EH (cell line): ENCODE measurements at places on chromosomes 5 and 9.

DNA sequence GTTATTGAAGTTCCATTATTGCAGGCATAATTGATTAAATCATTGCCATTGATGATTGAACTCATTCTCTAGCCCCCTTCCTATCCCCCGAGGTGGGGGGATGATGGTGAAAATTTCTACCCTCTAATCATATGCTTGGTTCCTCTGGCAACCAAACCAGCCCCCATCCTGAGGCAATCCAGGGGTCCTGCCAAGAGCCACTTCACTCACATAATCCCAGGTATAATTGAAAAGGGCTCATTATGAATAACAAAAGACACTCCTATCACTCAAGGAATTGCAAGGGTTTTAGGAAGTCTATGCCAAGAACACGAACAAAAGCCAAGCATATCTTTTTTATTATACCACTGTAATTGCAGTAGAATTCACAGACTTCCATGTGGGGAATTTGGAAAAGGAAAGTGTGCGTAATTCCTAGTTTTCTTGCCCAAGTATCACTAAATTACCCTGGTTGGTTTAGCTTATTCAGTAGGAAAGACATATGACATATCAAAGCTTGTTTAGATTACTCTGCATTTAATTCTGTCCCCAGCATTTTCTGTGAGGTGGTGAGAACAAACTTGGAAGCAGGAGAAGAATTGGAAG lies 130.7 kb upstream of the TAF11L2 start:
- no peak for DNase-seq

- DNase-seq, result no peak
Observed at GRCh38 chr5:38532165-38532669, 24.2 kb downstream of the LIFR start.

- DNase-seq, result peak; percentile 63
Observed at GRCh38 chr9:127968042-127968441, 12.7 kb downstream of the EEIG1 start.

- no peak for DNase-seq
Observed at GRCh38 chr5:95838556-95838955, 16.0 kb upstream of the GLRX start.

GRCh38 chr5:35046774-35047173 lies 975 bp downstream of the AGXT2 start:
- peak; percentile 91 for DNase-seq

- DNase-seq, result no peak
Observed at GRCh38 chr9:113771199-113771598, 104.9 kb upstream of the ZNF618 start.

- DNase-seq, result no peak
Observed at GRCh38 chr5:107776506-107776905, 105.8 kb upstream of the EFNA5 start.

DNA sequence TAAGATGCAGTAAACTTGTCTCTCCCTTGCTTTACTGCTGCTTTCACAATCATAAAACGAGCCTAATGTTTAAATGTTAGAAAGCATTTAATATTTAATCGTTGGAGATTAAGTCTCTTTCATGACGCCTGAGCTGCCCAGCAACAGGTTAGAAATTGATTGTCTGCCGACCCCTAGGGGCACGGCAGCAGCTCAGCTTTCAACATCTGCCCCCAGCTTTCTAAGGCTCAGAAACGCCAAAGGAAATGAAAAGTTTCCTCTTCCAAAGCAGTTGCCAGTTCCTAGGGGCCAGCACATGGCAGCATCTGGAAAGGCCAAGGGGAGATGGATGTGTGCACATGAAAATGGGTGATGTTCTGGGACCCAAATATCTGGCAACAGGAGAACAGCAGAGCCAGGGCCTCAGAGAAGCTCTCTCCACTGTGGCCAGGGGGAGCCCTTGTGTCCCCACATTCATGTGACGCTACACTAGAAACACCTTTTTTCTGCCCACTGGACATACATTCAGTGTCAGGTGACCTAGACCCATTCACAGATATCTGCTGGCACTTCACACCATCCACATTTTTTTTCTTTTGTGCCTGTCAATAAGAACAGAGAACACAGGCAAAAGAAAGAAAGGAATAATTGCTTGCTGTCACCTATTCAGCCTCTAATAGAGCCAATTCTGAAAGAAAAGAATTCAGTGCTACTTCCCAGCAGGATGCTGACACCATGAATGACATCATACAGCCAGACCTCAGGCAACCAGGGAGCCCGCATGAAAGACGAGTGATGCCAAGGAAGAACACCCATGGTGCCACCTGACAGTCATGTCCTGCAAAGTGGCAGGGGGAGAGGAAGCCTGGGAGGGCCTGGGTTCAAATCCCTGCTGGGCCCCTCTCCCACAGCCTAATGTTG lies 205.0 kb upstream of the TAS2R1 start:
- no peak for DNase-seq

- no peak for DNase-seq
Observed at GRCh38 chr5:96751203-96752169, 56.3 kb downstream of the ERAP1 start.

- peak; percentile 30 for DNase-seq
Observed at GRCh38 chr5:58849921-58850667, 267.2 kb downstream of the RAB3C start.

DNA sequence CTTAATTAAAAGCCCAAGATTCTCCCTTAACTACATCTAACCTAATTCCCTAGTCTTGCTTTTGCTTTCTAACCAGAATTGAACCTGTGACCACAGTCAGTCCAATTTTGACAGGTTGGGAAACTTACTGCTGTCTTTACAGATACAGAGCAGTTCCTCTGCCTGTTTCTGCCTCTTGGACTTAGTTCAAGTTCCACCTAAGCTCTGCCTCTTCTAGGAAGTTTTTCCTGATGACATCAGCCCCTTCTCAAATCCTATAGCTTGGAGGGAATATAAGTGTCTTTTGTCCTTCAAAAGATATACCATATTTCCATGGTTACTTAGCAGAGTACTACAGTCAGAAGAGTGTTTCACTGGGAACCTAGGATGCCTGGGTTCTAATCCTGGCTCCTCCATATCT lies 31.7 kb downstream of the BRINP1 start:
- no peak for DNase-seq

GRCh38 chr5:115849258-115849798 lies 7.6 kb downstream of the AP3S1 start:
- DNase-seq, result no peak

- DNase-seq, result peak; percentile 78
Observed at GRCh38 chr5:146561711-146562110, 45.7 kb upstream of the GPR151 start.

DNA sequence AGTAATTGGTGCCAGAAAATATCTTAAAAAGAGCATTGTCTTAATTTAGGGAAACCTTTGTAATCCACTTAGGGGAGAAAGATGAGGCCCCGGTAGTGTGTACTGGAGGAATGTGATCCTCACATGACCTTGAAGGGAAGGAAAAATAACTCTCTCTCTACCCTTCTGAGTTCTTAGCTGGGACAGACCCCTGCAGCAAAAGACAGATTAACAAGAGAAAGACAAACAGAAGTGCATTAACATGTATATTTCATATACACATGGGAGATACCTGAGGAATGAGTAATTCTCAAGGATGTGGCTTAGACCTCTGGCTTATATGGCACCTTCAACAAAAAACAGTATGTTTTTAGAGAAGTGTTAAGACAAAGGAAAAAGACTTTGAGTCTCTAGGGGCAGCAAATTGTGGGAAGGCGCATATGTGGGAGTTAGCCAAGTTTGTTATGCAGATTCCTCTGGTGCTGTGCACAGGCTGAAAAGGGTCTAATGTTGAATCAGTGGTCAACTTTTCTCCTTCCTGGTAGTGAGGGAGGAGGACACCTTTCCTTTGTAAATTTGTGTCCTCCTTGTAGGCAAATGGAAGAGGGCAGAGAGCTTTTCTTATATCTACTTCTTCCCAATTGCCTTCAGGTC lies 138.8 kb downstream of the LRRC70 start:
- no peak for DNase-seq

DNA sequence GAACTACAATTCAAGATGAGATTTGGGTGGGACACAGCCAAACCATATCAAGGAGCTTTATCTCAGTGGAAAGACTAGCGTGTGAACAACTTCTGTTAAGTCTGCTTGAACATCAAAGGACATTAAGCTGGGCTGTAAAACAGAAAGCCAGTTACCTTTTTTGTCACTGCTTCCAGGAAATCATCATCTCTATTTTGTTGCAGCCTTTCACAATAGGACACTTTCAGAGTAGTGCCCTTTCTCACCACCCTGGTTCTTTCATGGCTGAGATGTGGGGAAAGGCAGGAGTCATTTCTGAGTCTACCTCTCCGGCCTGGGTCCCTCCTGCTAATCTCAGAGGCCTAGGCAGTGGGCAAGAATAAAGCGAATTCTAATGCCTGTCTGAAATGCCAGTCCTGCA lies 96.2 kb upstream of the PPP1R2B start:
- DNase-seq, result no peak

DNA sequence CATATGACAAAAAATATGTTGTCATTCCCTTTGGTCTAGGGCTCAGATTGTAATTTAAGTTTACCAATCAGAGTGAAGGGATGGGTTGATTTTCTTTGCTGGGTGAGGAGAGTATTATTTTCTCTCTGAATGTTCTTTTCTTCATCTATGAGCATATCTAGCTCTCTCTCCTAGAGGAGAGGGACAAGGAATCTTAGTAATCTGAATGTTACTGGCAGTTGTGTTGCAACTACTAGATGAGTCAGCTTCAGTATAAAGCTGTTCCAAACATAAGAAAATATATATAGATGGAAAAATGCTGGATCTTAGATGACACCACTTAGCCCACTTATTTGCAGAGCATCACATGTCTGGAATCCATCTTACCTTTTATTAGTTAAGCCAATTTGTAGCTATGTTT lies 259.3 kb downstream of the TUSC1 start:
- no peak for DNase-seq

DNA sequence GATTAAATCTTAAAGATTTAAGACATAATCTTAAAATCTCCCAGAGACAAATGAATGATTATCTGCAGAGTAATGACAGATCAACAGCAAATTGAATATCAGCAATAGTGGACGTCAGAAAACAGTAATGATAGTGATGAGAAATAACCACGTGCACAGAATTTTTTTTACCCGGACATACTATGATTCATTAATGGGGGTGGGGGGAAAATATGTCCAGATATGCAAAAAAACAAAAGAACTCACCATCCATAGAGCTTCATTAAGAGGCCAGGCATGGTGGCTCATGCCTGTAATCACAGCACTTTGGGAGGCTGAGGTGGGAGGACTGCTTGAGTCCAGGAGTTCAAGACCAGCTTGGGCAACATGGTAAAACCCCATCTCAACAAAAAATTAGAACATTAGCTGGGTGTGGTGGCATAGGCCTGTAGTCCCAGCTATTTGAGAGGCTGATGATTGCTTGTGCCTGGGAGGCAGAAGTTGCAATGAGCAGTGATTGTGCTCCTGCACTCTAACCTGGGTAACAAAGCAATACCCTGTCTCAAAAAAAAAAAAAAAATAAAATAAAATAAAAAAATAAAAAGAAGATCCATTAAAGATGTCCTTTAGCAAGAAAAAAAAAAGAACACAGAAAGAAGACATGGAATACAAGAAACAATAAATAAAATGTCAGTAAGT lies 30.9 kb upstream of the SHOC1 start:
- peak; percentile 58 for DNase-seq

GRCh38 chr9:113956901-113957300 lies 80.8 kb downstream of the ZNF618 start:
- DNase-seq, result no peak

- peak; percentile 65 for DNase-seq
Observed at GRCh38 chr5:163498886-163499285, 6.5 kb upstream of the MAT2B start.

DNA sequence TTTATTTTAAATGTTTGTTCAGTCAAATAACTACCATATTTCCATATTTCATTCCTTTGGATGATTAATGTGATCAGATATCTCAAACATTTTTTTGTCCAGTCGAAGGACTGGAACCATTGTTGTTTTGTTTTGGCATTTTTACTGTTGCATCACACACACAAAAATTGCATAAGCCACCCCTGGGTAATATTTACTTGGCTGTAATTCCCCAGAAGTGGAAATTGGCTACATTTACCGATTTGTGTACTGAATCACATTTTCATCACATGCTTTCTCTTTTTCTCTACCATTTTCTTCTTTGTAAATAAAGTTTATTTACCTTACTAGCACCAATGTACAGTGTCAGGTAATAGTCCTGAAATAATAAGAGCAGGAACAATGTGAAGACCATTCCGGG lies 1729.7 kb upstream of the WWC1 start:
- no peak for DNase-seq

DNA sequence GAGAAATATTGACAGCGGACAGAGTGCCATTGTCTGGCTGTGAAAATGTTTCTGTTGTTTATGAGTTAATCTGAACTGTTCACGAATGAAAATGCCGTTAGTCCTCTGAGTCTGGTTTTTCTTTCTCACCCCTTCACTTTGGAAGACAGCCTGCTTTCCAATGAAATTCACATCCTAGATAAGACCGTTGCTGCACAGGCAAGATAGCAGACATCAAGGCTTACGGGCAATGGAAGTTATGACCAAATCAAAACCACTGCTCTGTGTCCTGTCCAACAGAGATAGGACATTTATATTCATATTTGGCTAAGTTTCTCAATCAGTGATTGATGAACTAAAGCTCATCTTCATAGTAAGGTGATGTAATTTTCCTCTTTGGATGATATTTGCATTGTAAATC lies 180.0 kb upstream of the DMAC1 start:
- no peak for DNase-seq

DNA sequence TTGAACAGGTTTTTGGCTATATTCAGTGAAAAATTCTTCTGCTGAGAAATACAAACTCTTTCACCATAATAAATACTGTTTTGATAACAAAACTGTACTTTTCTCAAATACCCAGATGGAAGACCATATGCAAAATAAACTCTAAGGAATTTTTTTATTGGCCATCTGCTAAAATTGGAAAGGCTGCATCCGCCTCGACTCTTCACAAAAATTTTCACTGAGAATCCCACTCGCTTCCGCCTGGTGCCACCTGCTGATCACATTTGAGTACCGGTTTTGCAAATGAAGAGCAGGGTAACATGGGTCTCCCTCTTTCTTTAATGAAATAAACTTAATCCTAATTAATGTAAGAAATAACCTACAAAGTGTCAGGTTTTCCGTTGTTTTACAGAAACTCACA lies 76.4 kb downstream of the TTLL11 start:
- peak; percentile 51 for DNase-seq

DNA sequence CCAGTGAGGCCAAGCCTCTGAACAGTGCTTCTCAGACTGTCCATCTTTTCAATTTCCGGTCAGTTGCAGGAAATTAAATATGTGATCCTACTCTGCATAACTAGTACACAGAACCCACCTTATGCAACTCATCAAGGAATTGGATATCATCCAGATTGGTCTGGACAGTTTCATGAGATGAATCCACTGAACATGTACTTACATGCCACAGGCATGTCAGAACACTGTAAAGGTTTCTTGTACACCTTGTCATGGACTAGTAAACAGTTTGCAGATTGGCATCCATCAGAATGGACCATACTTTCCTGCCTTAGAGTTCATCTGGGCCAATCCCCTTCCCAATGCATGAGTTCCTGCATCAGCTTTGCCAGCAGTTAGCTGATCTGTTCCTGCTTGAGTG lies 30.4 kb downstream of the GARNL3 start:
- DNase-seq, result no peak

- no peak for DNase-seq
Observed at GRCh38 chr9:135357863-135358551, 121.6 kb upstream of the PPP1R26 start.
